ENCODE measurements at places on chromosomes 5 and 9.

GRCh38 chr9:21465859-21466518 is 16.1 kb downstream of the IFNE start:
- no peak for DNase-seq

GRCh38 chr5:103473725-103474124 is 88.9 kb downstream of the NUDT12 start:
- no peak for DNase-seq

DNA sequence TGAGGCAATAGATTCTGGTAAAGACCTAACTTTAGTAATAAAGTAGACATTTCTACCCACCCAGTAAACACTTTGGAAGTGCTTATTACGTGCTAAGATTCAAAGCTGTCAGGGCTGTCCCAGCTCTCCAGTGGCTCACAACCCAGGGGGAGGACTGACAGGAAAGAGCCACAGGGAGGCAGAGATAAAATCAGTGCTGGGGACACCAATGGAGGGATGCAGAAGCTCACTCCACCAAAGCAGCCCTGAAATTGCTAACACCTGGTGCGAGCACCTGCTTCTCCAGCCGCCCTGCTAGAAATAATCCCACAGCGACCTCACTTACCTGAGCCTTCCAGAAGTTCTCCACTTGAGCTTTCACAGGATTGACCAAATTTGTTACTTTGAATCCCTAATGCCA is 501.0 kb downstream of the BNC2 start:
- DNase-seq = no peak

DNA sequence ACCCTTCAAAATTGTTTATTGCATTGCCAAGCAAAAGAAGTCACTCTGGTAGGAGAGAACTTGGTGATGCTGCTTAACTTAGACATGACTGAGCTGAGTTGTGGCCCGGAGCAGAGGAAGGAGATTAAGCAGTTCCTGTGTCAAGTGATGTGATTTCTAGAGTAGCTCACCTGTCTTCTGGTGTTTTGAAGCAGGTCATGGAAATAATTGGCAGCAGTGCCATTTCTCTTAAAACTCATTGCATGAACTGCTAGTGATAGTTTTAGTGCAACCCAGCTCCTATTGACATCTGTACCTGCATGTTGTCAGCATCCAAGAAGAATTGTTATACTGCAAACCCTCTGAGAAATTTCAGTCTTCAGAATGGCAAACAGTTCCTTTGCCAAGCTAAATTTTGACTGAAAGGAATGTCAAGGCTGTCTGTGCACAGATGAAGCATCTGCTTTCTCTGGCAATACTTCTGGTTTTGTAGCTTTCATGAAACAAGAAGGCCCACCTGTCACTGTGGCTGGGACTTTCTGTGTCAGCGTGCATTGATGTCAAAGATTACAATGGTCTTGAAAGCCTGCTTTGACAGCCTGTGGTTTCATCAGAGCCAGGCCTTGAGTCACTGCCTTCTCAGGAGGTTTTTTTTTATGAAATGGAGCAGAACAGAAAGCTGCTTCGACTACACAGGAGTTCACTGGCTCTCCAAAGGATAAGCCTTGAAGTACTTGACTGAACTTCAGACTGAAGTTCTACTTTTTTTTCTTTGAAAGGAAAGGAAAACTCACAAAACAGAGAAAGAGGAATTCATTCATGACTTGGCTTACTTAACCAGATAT is 90.6 kb downstream of the RALGPS1 start:
- peak; percentile 70 for DNase-seq

DNA sequence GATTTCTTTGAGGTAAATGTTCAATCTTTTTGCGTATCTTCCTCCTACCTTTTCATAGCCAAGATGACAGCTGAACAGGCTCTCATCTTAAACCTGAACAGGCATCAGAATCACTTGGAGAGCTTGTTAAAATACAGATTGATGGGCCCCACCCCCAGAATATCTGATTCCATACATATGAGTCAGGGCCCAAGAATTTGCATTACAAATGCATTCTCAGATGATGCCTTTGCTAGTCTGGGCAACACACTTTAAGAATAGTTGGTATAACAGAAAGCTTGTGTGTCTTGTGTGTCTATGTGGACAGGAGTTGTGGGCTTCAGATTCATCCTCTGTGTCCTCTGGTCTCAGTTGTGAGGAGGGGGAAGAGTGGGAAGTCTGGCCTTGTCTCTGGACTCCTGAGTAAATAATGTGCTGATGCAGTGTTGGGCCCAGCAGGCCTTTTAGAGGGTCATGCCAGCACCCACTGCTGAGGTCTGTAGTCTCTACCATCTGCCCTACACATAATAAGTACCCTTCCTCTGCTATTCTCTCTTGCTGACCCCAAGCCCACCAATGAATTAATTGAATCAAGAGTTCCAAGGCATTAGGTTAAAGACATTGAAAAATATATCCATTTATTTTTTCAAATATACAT is 43.1 kb downstream of the PTCD2 start:
- no peak for DNase-seq

DNA sequence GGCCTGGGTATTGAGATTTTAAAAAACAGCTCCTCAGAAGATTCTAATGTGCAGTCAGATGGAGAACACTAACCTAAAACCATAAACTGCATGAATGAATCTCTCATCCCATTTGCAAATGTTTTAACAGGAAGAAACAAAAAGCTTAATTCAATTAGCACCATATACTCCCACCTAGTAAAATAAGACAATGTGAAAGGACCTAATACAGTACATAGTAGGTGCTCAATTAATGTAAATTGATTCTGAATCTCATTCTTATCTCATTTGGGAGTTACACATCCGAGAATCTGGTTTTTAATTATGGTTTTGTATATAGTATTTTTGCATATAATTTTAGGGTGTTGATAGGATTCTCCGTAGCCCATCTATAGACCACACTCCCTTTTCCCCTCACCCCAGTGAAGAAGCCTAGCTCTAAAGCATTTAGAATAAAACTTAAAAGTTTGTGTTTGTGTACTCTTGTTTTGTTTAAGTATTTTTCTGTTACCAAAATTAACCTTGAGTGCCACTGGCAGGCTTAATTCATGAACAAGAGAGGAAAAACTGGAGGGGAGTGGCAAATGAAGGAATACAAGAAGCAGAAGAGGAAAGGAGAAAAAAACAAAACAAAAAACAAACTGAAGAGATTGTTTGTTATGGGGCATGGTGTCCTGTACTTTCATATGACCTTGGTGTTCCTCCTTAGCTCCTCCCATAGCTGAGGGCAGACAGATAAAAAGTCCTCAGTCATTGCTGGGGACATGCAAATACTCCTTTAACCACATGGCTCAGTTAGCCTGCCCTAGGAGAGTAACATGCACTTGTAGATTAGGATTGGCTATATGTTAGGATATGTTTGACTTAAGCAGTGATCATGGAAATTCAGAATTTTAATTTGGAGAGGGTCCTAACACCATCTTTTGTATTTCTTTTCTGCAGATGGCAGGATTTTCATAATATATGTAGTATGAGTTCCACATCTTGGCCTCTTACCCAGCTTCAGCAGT is 1.2 kb downstream of the RNF14 start:
- DNase-seq = peak; percentile 18

- no peak for DNase-seq
Measured at GRCh38 chr5:174571662-174572397, 152.6 kb upstream of the MSX2 start.

DNA sequence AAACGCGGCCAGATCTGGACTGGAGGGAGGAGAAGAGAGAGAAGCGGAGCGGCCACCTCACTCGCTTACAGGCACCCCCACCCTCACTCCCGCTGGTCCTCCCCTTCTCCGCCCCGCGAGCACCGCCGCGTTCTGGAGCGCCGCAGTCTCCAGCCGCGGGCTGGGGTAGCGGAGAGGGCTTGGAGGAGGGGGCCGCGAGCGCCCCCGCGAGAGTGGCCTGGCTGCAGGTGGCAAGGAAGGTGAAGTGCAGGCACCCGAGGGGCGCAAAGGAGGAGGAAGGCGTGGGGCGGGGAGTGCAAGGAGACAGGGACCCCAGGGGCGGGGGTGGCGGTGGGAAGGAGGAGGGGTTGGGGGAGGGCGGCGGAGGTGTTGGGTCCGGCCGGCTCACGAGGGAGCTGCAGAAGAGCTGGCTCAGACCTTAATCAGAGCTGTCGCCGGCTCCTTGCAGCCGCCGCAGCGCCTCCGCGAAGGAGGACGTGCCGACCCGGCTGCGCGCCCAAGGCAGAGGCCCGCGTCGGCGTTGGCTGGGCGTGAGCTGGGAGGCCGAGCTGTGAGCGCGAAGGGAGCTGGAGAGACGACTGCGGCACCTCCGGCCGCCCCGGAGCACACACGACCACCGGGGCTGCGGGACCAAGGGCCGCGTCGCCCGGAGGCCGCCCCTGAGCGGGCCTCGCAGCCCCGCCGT is at the start of gene DMRT3:
DMRT3 (plus strand) TSS at position 398 of the 685 bp plus-strand sequence. CDS start 347 bp downstream, outside the sequence.
- DNase-seq = no peak

GRCh38 chr5:65395526-65396155 is 86.1 kb downstream of the ADAMTS6 start:
- no peak for DNase-seq

GRCh38 chr5:153885141-153885540 is 153.6 kb downstream of the FAM114A2 start:
- DNase-seq = no peak

- no peak for DNase-seq
Measured at GRCh38 chr9:114047717-114048116, 30.4 kb downstream of the AMBP start.

GRCh38 chr5:61023131-61023530 is 78.1 kb downstream of the NDUFAF2 start:
- DNase-seq = no peak

DNA sequence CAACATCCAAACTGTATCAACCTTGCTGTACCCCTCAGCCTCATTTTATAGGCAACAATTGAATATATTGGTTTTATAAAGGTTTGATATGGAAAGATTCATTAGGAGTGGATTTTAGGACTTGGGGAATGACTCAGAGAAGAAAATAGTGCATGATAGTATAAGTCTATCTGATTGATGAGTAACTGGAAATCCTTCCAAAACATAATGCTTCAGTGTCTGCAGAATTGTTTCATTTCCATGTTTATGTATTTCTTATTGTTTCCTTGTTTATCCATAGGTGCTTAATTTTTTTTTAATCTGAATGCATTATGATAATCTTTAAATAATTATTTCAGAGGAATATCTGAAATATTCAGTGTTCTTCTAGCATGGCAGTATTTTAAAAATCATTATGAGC is 12.6 kb downstream of the JAK2 start:
- no peak for DNase-seq

GRCh38 chr9:93572221-93572620 is 4.2 kb upstream of the PHF2 start:
- DNase-seq = no peak

DNA sequence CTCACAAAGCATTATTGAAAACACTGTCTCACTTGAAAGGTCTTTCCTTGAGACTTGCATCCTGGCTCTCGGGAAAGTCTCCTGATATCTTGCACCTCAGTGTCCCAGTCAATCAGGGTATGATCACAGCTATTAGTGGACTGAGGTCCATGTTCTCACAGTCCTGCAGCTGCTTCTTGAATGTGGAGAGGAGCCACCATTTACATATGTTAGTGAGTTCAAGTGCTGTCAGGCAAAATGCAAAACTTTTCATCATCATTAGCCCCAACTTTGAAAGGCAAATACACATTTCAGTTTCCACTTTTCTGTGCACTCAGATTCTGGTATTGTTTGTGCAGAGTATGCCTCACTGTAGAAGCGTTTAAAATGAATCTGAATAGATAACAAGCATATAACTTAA is 111.6 kb downstream of the SNX18 start:
- no peak for DNase-seq

GRCh38 chr9:82981552-82981951 is 81.4 kb downstream of the RASEF start:
- no peak for DNase-seq

GRCh38 chr5:124841829-124842712 is 95.6 kb upstream of the ZNF608 start:
- DNase-seq = no peak

GRCh38 chr9:85900504-85901201 is 40.3 kb upstream of the NAA35 start:
- DNase-seq = peak; percentile 25

GRCh38 chr9:136710543-136710942 is 1.8 kb upstream of the DIPK1B start:
- no peak for DNase-seq

DNA sequence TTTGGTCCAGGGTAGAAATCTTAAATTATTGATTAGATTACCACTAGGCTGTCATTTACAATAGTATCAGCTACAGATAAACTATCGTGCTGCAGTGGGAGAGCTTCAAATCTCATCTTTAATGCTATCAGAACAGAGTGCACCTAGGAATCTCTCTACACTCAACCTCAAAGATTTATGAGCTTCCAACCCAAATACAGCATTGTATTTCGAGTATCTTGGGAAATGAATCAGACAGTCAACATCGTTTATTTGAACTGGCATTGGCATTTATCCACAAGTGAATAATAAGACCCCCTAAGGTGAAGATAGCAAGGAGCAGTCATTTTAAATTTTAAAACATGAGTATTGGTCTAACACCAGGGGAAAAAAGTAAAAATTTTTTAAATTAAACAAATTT is 1203.2 kb downstream of the CDH12 start:
- DNase-seq = no peak

DNA sequence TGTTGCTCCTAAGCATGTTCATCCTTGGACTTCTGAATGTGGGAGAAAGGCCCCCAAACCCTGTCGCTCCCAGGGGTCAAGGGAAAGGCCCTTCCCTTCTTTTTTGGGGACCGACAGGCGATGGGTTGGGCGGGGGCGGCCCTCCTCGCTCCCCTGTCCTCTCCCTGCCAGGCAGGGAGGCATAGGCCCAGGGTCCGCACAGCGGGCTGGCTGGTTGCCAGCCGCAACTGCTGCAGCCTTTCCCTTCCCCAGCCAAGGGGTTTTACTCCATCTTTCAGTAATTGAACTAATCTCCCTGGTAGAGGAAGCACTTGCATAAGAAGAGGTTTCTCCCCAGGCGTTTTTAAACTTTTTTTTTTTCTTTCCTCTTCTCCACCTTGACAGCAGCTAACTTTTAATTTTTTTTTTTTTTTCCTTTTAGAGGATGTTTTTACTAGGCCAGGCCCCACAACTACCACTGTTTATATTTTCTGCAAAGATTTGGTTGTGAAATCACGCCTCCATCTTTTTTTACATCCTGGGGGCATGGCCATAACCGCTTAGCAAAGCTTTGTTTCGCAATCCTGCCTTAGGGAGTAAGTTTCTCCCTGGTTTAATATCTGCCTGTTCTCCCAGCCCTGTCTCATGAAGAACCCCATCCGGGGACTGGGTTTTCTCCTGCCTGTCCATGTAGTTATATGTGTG is 216.9 kb upstream of the ZNF608 start:
- no peak for DNase-seq

GRCh38 chr9:72459308-72459707 is 62.1 kb upstream of the TMC1 start:
- DNase-seq = no peak

DNA sequence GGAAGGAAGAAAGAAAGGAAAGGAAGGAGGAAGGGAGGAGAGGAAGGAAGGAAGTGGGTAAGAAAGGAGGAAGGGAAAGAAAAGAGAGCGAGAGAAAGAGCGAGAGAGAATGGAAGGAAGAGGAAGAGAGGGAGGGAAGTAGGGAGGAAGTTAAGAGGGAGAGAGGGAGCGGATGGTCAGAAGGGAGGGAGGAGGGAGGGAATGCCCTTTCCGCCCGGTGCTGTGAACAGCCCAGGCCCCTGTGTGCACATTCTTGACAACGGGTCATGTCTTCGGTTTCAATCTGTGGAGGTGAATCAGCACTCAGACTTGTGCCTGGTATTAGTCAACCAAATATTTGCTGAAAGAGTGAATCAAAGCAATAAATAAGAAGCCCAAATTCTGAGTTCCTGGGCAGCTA is 39.2 kb downstream of the PRUNE2 start:
- no peak for DNase-seq
